Stimulated activated CD8-positive, alpha-beta memory T cell treated with anti-CD3 and anti-CD28 coated beads, Interleukin-4, amount 100 ng/mL, for 4 hours (primary cell): ENCODE measurements at places on chromosomes 5 and 9.

- no peak for DNase-seq
Observed at GRCh38 chr5:179866241-179867078, 7.8 kb upstream of the MRNIP start.

GRCh38 chr9:137114220-137114612 lies 317 bp downstream of the DPP7 start:
- DNase-seq: no peak

DNA sequence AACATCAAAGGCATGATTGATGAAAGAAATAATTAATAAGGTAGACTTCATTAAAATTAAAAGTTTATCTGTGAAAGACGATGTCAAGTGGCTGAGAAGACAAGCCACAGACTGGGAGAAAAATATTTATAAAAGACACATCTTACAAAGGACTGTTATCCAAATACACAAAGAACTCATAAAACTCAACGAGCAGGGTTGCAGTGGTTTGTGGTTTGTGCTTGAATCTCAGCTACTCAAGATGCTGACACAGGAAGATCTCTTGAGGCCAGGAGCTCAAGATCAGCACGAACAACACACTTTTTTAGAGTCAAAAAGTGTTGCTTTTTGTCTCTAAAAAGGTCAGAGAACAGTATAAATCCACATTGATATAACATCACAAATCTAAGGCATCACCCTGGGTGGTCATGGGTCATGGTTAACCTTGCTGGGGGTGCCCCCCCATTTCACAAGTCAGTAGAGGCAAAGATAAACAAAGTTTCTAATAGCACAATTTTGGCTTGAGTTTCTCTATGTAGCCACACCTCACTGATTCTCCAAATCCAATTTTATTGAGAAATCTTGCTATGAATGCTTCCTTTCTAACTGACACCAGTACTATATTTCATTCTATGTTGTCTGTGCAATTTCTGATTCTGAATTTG lies 342.9 kb upstream of the RPS23 start:
- no peak for DNase-seq

- no peak for DNase-seq
Observed at GRCh38 chr5:5558102-5558501, 135.6 kb downstream of the ICE1 start.

DNA sequence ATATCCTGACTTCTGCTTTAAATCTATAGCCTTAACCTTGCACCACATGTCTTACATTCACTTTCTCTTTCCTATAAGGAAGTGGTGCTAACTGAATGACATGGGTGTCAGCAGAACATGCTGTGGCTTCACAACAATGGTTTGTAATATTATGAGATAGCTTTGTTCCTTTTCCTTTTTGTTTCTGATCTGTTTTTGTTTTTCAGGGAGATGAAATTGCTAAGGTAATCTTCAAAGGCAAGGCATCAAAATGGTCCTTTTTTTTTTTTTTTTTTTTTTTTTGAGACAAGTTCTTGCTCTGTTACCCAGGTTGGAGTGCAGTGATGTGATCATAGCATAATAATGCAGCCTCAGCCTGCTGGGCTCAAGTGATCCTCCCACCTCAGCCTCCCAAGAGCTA lies 53.6 kb upstream of the RANBP6 start:
- DNase-seq: no peak

DNA sequence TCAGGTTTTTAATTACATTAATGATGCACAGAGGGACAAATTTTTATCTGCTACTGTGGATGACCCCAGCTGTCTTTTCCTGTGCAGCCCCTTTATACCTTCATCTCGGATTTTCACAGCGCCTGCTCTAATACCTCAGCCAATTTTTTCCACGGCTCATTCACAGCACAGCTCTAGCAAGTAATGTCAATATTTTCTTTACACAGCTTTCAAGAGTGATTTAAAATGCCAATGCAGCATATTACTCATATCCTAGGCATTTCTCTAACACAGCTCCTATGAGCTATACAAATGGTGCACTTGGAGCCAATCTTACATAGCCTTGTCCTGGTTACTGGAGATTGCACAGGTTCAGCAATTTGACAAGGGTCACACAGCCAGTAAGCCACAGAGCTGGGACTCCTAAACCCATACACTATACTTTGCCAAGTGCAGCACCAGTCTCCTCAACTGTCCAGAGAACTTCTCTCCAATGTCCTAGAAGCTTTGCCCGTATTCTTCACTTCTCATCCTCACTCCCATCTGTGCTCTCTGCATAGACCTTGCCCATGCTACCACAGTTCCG lies 661.8 kb downstream of the DTWD2 start:
- DNase-seq: no peak

GRCh38 chr5:139690064-139690802 lies 42.1 kb downstream of the CXXC5 start:
- DNase-seq: no peak

- DNase-seq: no peak
Observed at GRCh38 chr5:177142098-177142611, 8.6 kb downstream of the NSD1 start.

- no peak for DNase-seq
Observed at GRCh38 chr9:126521551-126521950, 92.2 kb upstream of the LMX1B start.

DNA sequence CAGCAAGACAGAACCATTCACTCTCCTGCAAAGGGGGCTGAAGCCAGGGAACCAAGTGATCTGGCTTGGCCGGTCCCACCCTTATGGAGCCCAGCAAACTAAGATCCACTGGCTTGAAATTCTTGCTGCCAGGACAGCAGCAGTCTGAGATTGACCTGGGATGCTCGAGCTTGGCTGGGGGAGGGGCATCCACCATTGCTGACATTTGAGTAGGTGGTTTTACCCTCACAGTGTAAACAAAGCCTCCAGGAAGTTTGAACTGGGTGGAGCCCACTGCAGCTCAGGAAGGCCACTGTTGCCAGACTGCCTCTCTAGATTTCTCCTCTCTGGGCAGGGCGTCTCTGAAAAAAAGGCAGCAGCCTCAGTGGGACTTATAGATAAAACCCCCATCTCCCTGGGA lies 60.5 kb downstream of the TNFSF8 start:
- DNase-seq: no peak

GRCh38 chr9:70901013-70901412 lies 220.4 kb downstream of the TRPM3 start:
- DNase-seq: no peak

DNA sequence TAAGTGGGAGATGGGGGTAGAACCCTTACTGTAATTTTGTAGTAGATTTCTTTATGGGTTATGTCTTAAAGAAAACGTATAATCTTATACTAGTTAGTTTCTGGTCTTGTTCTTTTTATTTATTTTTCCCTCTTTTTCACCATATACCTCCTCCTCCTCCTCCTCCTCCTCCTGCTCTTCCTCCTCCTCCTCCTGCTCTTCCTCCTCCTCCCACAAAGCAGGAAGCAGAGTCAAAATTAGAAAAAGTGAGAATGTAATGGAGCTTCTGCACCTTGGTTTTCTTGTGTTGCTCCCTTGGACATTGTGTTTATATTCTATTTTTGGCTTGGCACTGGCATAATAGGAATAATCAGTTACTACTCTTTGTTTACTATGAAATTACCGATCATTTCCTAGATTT lies 4.5 kb downstream of the MACIR start:
- no peak for DNase-seq

DNA sequence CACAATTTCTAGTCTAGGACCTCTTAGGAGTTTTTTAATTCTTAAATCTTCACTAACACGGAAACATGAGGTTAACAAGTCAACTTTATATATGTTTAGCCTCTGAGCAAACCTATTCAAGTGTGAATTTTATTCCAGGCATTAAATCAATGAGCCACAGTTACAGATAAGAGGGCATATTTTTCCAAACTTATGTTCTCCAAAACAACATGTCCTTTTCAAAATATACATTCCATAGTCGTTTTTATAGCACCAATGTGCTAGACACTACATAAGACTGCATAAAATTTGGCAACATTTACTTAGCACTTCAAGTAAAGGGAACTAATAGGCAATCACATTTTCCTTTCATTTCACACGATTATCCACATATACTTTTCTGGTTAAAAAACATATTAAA lies 6.5 kb downstream of the TMEM245 start:
- no peak for DNase-seq

DNA sequence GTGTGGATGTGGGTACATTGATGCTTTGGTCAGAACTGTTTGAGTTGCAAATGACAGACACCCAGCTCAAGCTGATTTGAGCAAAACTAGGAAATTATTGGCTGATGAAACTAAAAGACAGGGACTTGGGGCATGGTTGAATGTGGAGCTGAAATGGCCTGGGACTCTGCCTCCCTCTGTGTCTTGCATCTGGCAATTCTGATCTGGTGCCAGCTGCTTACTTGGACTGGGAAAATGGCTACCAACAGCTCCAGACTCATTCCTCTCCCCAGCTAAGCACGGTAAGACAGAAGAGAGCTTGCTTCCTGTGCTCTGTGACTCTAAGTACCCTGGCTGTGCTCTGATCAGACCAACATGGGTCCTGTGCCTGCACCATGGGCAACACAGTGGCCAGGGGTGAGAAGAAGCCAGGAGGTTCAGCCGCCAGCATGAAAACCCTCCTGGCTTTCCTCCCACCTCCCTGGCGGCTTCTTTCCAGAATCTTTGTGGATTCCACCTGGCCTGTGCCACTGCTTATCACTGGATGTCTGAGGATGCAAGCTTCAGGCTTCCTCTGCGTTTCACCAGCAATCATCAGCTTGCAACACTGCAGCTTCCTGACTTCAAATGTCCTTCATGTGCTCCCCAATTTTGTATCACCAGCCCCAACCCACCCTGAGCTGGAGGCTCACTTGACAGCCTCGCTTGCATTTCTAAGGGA lies 44.1 kb downstream of the C5orf15 start:
- no peak for DNase-seq

DNA sequence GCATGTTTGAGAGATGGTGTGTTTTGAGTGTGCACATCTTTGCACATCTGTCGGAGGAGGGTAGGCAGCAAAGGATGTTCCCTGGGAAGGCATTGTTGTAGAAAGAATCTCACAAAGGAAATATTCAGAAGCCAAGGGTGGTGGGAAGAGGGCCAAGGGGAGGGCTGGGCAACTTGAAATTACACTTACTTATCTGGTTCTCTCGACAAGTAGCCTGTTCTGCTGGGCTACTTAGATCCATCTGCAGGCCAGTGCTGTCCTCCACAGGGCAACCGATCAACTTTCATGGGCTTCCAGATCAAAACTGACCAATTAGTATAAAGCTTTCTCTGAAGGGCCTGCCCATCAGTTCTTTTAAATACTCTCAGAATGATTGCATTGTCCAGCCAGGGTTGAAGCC lies 495.2 kb downstream of the GADD45G start:
- no peak for DNase-seq
